ENCODE measurements at places on chromosomes 13 and 19.

DNA sequence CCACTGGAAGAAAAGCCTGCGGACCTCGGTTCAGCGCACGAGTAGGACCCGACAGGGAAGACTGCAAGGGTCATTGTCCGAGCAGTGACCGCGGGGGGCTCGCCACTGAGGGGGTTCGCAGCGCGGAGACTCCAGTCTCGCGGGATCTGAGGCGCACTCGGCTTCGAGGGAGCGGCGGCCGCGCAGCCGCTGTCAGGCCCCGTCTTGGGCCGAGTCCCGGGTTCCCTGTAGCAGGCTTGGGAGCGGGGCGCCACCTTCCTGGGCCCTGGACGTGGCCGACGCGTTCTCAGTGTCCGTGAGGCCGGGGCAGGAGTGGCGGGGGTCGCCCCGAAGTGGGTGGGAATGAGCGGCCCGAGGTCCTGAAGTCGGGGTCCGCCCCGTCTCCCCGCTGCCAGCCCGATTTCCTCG lies 474 bp upstream of the FAM174C start:
- peak; percentile 57 for DNase-seq

GRCh38 chr19:39765091-39766076 lies 13.3 kb upstream of the LEUTX start:
- peak; percentile 83 for DNase-seq

- peak; percentile 36 for DNase-seq
Observed at GRCh38 chr13:91313103-91313502, 34.4 kb upstream of the MIR17HG start.

DNA sequence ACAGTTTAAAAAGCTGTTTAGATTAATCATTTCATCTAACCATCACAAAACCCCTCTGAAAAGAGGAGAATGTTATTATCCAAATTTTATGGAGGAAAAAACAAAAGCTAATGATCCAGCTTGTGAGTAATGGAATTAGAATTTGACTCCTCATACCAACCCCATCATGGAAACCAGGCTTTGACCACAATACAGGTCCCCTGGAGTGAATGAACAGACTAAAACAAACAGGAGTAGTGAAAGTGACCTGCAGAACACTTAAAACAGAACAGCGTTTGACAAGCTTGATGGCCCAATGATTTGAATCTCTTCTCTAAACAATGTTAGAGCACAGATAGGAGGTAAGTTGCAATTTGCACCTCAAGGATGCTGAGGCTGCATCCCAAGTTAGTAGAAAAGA lies 230.0 kb downstream of the DCT start:
- DNase-seq = no peak

GRCh38 chr13:64765636-64766035 lies 2464.5 kb downstream of the PCDH9 start:
- no peak for DNase-seq

GRCh38 chr13:84032116-84032515 lies 149.8 kb upstream of the SLITRK1 start:
- no peak for DNase-seq

DNA sequence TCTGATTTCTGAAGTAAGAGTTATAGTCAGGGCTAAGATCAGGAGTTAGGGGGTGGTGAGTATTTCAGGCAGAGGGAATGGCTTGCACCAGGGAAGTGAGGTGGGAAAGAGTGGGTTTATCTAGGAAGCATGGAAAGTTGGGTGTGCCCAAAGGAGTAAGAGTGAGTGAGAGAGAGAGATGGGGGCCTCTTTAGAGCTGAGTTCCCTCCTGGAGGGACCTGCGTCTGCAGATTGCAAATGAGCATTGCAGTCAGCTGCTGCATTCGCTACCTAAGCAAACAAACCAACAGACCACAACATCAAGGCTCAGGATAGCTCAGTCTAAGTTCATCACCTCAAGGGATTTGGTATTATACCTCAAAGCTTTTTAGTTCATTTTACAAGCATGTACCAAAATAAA lies 405.8 kb downstream of the FGF9 start:
- DNase-seq = no peak

DNA sequence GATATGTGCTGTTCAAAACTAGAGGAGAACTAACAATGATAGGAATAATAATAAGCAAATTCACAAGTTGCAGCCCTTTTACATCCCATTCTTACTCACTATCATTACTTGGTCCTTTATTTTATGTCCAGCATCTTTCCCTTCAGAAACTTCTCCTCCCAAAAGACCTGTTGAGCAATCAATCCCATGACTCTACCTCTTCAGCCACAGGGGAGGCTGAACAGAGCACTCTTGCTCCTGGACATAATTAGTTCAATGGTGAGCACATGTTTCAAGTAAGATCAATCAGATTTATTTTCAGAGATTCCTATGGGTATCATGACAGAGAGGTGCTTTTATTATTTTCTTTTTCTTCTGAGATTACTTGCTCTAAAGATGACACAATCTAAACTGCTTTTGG lies 260.0 kb downstream of the COG6 start:
- DNase-seq = no peak

DNA sequence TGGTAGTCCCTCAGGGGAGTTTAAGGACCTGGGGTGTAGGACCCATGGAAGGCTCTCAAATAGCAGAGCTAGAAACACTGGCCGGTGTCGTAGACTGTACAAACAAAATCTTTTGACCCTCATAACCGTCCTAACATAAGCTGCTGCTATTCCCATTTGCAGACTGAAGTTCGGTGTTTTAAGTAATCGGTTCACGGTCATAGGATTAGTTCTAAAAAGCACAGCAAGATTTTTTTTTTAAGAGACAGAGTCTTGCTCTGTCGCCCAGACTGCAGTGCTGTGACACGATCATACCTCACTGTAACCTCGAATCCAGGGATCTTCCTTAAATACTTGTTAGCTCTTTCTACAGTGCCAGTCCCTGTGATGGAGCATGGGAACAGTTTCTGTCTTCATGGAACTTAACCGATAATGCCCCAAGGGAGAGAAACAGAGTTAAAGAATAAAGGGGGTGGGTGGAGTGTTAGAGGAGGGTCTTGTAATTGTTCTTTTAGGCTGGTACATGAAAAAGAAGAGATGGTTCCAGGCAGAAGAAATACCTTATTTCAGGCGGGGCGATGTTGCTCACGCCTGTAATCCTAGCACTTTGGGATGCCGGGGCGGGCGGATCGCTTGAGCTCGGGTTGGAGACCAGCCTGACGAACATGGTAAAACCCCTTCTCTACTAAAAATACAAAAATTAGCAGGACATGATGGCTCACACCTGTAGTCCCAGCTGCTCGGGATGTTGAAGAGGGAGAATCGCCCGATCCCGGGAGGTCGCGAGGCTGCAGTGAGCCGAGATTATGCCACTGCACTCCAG lies 475 bp upstream of the ZC3H4 start:
- peak; percentile 78 for DNase-seq
